NCI-H1092 treated with DMSO at 0.1 percent for 48 hours (cell line): ENCODE measurements at places on chromosomes 2 and 18.

DNA sequence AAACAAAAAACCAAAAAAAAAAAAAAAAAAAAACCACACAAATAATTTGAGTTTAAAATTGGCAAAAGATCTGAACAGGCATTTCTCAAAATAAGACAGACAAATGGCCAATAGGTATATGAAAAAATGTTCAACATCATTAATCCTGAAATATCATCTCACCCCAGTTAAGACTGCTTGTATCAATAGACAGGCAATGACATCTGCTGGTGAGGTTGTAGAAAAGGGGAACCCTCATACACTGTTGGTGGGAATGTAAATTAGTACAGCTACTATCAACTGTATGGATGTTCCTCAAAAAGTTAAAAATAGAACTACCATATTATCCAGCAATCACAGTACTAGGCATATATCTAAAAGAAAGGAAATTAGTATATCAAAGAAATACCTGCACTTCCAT lies 523.1 kb downstream of the XIRP2 start:
- DNase-seq = no peak

GRCh38 chr2:14235667-14236066 lies 396.9 kb upstream of the LRATD1 start:
- DNase-seq = no peak

GRCh38 chr2:121650315-121650930 lies 1.2 kb upstream of the CLASP1 start:
- no peak for DNase-seq

GRCh38 chr2:222468346-222468745 lies 44.0 kb downstream of the SGPP2 start:
- peak; percentile 8 for DNase-seq

DNA sequence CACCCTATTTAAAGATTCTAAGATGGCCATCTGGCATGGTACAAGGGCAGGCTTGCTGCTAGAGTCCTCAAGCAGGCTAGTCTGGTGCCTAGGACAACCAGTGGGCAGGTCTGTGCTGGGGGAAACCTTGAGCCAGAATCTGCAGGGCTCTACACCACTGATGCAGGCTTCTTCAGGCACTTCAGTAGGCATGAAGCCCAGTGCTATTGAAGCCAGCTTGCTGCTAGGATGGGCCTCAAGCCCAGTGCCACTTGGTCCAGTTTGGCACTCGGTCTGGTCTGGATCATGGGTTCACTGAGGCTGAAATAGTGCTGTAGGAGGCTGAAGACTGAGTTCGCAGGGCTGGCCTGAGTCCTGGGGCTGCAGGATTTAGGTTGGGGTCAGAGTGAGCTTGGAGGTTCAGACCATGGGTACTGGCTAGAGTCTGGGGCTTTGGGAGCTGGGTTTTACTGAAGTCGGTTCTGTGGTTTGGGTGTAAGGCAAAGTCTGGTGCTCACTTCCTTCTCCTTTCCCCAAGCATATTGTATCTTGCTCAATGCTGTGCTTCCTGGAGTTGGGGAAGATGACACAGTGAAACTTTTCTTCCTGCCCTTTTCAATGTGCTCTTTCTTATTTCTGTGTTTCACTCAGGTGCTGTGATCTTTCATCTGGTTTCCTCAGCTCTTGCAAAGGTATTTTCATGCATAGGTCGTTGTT lies 41.2 kb downstream of the SP100 start:
- DNase-seq = no peak

DNA sequence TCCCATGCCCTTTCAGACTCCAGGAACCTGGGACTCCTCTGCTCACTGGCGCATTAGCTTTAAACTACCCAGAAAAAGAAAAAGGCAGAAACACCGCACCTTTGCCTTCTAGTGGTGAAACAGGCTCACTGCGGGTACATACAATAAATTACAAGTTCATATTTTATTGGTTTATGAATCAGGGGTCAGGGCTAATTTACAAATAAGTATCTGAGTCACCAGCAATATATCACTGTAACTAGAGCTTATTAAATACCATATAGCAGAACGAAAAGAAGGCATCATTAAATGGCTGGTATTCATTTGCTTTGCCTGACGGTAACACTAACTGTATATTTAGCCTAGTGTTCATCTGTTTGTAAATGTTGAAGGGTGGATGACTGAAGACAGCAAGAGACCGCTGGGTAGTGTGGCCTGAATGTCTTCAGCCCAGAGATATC lies 26.9 kb upstream of the DTNB start:
- DNase-seq = peak; percentile 19

DNA sequence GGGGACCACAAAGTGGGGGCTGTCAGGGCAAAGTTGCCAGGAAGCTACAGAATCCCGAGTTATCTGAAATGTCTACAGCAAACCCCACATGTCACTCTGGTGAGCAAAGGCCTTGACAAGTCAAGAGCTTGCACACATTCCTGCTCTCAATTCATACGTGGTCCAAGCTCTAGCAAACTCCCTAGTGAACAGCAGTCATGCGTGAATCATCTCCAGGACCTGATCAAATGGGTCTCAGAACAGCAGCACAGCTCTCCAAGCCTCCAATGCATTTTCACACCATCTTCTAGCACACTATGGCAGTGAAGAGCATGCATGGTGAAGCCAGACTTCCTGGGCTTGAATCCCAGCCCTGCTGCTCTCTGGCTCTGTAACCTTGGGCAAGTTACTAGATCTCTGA lies 68.5 kb downstream of the MYO5B start:
- DNase-seq = no peak

GRCh38 chr2:221750316-221750715 lies 178.2 kb upstream of the EPHA4 start:
- DNase-seq = no peak

GRCh38 chr2:200658278-200658864 lies 72.6 kb downstream of the AOX1 start:
- no peak for DNase-seq

GRCh38 chr2:178152977-178153376 lies 40.7 kb downstream of the RBM45 start:
- DNase-seq = no peak

GRCh38 chr2:197266477-197266876 lies 44.1 kb downstream of the ANKRD44 start:
- no peak for DNase-seq

DNA sequence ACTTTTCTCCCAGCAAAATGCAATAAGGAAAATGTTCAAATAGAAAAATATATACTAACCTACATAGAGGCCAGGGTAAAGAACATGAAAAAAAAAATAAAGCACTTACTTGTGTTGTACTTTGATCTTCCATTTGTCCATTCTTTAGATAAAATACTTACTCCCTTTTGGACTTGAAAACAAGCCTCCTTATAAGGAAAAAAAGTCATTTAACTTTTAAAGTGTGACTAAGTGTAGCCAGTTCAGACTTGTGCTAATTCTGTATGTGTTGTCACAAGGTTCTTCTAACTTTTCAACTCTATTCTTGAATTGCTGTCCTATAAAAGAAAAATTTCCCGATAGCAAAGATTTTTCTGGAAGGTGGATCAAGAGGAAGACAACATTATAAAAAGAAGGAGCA lies 23.2 kb downstream of the SLC40A1 start:
- DNase-seq = no peak

GRCh38 chr2:100902817-100903405 lies 83.0 kb downstream of the NPAS2 start:
- no peak for DNase-seq

GRCh38 chr2:150167711-150168110 lies 319.8 kb downstream of the RND3 start:
- DNase-seq = no peak

DNA sequence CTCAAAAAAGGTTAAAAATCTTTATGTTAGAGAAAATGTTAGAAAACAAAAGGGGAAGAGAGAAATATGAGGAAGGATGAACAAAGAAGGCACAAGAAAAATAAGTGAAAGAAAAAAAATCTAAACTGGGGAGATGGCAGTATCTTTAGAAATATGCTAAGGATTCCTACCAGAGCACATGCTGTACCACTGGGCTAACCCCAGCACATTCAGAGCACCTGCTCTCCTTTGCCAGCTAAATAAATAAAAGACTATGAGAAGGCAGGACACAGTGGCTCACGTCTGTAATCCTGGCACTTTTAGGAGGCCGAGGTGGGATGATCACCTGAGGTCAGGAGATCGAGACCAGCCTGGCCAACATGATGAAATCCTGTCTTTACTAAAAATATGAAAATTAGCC lies 92.2 kb upstream of the CDKL4 start:
- no peak for DNase-seq

- DNase-seq = no peak
Measured at GRCh38 chr2:71455011-71455740, 1.8 kb downstream of the DYSF start.

DNA sequence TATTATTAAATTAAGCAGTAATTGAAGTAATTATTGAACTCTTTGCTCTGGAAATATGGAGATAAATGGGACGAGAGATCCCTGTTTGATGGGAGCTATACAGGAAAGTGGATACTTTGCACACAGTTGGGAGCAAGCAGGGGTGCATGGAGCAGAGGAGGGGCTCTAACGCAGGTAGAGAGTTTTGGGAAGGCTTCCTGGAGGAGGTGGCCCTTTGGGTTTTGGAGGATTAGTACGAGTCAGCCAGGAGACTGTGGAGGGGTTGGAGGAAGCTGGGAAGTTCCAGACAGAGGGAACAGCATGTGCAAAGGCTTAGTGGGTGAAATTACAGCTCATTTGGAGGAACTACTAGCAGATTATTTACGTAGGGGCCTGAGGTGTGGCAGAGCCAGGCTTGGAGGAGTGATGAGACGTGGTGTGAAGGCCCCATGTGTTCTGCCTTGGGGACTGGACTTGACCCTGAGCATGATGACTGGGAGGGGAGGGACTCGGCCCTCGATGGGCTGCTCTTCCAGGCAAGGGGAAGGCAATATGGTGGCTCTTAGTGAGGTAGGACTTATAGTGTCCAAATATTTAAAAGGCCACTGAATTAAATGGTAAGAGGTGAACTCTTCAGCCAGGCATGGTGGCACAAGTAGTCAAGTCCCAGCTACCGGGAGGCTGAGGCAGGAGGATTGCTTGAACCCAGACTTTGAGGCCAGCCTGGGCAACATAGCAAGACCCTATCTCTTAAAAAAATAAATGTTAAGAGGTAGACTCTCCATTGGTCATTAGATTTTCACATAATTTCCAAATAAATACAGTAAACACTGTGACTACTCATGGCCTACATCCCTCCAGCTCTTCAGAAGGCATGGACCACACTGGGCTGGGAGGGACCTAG lies 30.2 kb downstream of the GREB1 start:
- DNase-seq = no peak

DNA sequence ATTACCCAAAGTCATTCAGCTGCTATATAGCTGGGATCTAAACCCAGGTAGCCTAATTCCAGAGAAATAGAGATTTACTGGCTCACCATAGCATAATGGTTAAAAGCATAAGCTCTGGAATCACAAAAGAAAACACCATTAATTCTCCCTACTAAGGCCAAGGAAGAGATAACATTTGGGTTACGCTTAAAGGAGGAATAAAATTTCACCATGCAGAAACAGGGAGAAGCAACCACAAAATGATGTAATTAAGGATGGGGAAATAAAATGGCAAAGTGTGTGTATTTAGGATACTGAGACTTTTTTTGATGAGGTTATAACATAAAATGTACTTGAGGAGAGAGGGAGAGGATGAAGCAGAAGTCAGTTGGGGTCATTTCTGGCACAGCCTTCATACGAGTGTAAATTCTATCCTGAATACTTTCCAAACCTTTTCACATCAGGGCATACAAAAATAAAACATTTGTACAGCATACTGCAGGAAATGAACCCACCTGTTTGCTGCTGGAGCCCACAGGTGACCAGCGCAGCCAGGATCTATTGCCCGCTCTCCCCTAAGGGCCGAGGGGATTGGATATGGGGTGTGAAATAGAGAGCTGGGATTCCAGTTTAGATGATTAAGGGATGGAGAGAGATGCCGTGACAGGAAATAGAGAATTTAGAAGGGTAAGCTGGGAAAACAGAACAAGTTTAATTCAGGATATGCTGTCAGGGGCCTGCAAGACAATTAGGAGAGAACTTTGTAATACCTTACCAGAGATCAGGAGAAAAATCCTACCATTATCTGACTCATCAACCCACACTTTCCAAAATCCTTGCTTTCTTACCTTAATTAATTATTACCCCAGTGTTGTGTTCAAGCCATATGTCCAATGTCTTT lies 43.8 kb upstream of the SERTAD2 start:
- DNase-seq = no peak

- no peak for DNase-seq
Measured at GRCh38 chr2:68558576-68558975, 84.8 kb upstream of the PROKR1 start.

- DNase-seq = no peak
Measured at GRCh38 chr2:122166820-122167219, 411.4 kb downstream of the TSN start.

- DNase-seq = no peak
Measured at GRCh38 chr2:7420530-7420929, 503.3 kb downstream of the RNF144A start.

DNA sequence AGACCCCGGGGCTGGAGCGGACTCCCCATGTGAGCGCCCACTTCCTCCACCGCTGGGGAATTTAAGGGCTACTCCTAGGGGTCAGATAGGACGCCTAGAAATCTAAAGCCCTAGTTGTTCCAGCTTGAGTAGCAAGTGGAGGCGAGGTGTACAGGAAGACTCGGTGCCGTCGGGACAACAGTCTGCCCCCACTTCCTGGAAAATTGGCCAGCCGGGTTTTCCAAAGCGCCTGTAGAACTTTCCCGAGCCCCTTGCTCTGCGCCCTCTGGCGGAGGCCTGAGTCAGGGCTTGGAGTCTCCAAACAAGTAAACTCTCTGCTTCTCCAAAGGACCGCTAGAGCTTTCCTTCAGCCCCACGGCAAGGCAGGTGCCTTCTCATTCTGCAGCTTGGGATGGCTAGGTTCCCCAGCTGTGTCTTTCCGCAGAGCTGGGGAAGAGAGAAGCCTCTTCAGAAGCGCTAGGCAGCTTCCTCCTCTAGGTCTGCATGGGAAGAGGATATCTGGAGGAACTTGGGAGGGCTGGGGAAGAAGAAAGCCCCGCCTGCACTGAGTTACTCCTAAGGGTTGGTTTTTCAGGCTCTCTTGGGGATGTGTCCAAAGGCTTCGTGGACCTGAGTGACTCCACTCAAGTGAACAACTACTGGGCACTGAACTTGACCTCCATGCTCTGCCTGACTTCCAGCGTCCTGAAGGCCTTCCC lies 681 bp downstream of the SPR start:
- peak; percentile 74 for DNase-seq

DNA sequence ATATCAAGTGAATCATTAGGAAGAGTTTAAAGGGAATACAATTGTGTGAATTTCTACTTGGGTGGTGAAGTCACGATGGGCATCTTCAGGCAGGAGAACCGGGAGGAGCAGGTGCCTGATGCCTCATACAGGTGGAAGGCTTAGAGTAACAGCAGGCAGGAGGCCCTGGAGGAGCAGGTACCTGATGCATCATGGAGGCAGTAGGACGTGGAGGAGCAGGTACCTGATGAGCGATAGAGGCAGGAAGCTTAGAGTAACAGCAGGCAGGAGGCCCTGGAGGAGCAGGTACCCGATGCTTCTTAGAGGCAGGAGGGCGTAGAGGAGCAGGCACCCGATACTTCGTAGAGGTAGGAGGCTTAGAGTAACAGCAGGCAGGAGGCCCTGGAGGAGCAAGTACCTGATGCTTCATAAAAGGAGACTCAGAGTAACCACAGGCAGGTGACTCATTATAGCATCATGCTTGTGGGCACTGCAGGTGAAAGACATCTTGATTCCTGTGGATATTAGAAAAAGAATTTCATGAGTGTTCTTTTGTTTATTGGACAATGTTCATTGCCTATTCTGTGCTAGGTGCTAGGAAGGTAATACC lies 133.9 kb downstream of the ATP9B start:
- DNase-seq = no peak
